ENCODE measurements at places on chromosomes 12 and 14.

- DNase-seq, result no peak
Measured at GRCh38 chr12:85277900-85278597, 2.0 kb upstream of the ALX1 start.

GRCh38 chr12:53102883-53103807 lies at the start of gene SOAT2:
Gene SOAT2 (plus strand): TSS chr12:53103486. CDS start chr12:53103578, 92 bp downstream.
- DNase-seq, result peak; percentile 70

DNA sequence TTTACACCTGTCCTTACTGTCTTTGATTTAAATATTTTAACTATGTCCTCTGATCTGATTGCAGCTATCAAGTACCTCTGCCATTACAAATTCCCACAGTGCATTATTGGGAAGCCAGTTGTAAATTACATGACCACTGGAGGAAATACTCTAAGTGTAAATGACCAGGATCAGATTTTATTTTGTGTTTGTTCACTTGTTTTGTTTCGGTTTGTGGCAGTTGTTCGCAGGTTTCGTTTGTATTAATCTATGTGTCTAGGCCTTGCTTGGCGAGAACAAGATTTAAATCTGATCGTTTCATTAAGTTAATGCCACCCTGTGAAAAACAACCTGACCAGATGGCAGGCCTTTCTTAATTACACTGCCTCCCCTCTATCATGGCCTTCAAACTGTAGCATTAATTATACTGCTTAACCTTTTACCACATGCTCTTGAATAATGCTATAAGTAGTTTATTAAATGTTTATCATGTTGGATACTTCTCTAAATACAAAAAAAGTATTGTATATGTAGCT lies 990.1 kb downstream of the TMTC2 start:
- DNase-seq, result no peak

- peak; percentile 94 for DNase-seq
Measured at GRCh38 chr14:38078393-38078792, 129.3 kb upstream of the SSTR1 start.

DNA sequence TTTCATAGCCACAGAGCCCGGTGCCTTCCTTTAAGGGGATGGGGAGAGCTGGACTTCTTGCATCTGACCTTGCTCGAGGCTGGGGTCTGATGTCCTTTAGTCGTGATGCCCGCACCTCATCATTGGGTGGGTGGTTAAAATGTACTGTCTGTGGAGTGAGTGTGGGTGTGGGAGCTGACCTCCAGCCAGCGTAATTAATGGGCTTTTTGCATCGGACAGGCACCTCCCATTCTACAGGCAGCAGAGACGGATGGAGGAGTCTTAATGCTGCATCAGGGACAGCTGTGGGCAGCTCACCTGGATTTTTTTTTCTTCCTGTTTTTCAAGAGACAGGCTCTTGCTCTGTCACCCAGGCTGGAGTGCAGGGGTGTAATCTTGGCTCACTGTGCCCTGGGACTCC lies 114.8 kb downstream of the PTPN11 start:
- no peak for DNase-seq

DNA sequence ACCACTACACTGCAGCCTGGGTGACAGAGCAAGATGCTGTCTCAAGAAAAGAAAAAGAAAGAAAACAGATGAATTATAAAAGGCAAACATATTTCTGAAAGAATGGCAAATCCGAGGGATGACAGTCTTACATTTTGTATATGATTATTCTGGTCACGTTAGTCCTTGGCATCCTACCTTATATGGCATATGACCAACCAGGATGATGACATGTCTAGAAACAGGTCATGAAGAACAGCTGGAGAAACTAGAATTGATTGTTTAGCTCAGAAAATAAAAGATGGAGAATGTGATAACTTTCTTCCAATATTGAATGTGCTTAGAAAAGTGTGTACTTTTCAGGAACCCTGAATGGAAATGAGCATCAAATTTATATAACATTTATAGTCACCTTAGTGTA lies 19.2 kb downstream of the SLC2A14 start:
- DNase-seq, result no peak

DNA sequence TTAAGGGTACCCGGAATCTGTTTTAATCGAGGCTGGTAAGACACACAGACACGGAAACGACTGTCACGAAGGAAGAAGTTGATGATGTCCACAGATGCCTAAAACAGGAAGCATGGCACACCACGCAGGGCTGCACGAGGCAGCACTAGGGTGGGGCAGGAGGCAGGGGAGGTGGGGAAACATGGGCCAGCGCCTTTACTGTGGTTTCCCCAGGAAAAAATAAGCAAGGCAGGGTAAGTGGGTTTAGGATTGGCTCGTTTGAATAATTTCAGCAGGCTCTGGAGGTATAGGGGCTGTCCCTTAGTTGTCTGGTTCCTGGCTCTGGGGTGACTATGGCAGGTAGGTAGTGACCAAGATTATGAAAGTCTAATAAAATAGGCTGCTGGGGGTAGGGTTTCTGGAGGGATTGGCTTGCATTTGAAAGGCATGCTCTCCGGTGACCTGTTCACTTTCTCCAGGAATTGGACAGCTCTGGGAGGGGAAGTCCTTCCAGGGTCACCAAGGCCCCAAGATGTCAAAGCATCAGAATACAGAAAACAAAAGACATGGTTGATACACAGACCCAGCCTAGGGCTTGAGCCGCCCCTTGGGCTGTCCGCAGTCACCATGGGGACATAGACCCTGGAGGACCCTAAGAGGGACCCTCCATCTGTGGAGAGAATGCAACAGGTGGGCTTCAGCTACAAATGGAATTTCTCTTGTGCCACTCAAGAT lies 35.3 kb downstream of the MAP1LC3B2 start:
- DNase-seq, result peak; percentile 45

GRCh38 chr12:26711569-26711968 lies 121.4 kb downstream of the ITPR2 start:
- no peak for DNase-seq

- no peak for DNase-seq
Measured at GRCh38 chr12:95214466-95214865, 2.8 kb downstream of the FGD6 start.

DNA sequence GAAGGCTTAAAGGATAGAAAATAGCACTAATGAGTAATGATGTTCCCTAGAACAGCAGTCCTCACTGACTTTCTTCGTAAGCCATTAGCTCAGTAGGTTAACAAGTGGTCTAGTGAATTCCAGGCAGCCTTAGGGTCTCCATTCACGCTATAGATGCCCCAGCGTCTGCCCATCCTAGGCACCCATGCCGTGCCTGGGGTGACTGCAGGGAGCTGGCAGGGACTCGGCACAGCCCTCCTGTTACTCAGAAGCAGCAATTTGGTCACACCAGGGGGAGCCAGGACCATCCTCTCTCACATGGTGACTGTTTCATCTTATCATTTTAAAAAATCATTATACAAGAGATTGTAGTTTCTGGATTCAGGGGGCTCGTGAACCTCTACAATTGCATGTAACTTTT lies 66.0 kb upstream of the TRAF3 start:
- DNase-seq, result no peak

DNA sequence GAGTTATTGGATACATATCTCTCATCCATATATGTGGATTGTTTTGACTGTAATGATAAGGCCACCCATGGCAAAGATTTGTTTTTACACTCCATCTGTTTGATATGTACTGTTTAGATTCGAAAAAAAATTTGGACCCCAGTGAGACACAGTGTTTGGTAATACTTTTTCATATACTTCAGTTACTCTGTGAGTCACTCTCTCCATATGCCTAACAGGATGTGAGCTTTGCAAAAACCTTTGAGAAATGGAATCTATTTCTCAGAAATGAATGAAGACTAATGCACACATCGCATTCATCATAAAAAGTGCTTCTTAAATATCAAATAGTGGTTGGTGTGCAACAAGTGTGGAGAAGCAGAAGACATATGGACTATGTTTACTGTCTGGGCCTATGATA lies 781.5 kb downstream of the SLC6A15 start:
- no peak for DNase-seq

DNA sequence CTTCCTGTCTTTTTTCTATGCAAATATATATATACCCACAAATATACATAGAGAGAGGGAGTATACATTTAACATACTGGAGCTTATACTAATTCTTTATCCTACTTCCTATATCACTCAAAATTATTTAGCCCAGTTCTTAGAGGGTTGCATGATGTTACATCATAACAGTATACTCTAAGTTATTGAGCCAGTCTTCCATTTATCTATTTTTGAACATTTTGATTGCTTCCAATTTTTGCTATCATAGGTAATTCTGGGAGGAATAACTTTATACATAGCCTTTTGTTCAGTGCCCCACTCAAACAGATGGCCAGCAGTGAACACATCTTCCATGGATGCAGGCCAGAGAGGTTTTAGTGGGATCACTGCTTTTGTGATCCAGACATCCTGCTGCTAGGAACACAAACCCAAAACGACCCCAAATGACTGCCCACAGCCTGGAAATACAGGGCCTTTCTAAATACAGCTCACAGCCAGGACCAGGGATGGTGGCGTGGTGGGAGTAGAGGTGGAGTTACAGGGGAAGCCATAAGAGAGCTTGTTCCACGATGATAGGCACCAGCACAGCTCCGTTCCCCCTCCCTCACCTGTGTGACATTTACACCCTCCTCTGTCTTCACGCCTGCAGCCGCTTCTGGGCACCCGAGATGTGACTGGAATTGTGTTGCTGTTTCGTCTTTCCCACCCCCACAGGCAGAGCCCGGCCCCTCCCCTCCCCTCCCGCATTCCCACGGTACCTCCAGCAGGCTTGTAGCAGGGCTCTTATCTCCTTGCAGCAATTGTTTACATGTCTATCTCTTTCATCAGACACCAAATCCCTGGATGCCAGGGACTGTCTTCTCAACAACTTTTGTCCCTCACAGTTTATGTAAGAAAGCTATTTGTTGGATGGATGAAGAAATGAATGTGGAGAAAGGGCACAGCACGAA lies 30.7 kb upstream of the HDAC7 start:
- no peak for DNase-seq

DNA sequence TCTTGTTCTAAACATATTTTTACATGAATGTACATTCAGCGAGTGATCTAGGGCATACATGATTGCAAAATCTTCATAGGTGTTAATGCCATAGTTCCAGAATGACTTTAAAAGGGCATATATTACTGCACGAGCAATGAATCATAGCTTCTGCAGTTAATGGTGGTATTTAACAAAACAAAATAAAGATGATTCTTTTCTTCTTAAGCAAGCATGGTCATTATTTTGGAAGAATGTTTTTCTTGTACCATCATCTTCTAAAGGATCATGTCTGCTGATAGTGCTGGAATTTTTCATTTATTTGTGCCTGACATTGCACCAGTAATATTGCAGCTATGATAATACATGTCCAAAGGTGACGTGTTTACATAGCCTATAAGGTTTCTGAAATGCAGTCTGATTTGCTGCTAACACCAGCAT lies 388.6 kb downstream of the CCDC91 start:
- DNase-seq, result no peak

DNA sequence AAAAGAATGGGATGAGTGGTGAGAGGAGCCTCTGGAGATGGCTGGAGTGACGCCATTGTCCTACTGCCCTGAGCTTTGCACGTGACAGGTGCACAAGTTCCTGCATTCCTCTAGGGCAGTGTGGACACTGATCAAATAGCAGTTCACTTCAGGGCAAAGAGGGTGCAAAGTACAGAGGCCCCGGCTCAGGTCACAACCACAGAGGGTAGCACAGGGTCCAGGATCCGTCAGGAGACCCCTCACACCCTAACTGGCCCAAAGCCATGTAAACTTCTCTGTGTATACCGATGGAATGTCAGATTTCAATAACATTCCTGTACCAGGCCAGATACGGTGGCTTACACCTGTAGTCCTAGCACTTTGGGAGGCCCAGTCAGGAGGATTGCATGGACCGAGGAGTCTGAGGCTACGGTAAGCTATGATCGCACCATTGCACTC lies 10.4 kb upstream of the FBLN5 start:
- no peak for DNase-seq

- DNase-seq, result no peak
Measured at GRCh38 chr14:23436327-23437132, 1.1 kb upstream of the MYH7 start.

GRCh38 chr14:98682726-98683125 lies 589.3 kb downstream of the BCL11B start:
- no peak for DNase-seq

DNA sequence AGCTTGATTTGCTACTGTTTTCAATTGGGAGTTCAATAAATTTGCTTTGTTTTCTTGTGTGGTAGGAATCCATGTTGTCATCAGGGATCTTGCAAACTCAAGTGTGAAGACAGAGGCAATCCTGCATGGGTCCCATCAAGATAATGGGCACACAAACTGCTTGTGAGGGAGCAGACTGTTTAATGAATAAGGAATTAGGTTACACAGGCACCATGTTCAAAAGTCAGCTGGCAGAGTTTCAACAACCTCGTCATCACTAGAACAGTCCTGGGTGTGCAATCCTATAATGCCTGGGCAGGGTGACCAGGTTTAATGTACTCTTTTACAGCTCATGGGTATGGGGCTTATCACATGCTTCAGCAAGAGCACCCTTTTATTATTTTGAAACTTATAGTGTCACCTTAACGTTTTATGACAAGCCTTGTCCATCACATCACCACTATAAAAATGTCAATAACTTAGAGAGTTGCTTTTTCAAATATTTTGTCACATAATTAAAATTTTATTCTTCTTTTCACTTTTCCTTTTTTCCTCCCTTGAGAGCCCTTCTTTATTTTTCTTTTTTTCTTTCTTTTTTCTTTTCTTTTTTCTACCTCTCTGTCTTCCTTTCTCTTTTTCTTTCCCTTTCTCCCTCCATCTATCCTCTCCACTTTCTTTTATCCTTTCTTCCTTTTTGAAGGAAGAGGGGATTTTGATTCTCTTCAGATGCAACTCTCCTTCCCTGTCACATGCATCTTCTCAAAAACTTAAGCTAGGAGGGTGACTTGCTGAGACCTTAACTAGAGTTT lies 252.2 kb upstream of the ATP2B1 start:
- peak; percentile 19 for DNase-seq

- DNase-seq, result no peak
Measured at GRCh38 chr12:52946334-52946733, 2.6 kb upstream of the KRT18 start.

- DNase-seq, result no peak
Measured at GRCh38 chr14:101357559-101358319, 203.6 kb upstream of the DIO3 start.

DNA sequence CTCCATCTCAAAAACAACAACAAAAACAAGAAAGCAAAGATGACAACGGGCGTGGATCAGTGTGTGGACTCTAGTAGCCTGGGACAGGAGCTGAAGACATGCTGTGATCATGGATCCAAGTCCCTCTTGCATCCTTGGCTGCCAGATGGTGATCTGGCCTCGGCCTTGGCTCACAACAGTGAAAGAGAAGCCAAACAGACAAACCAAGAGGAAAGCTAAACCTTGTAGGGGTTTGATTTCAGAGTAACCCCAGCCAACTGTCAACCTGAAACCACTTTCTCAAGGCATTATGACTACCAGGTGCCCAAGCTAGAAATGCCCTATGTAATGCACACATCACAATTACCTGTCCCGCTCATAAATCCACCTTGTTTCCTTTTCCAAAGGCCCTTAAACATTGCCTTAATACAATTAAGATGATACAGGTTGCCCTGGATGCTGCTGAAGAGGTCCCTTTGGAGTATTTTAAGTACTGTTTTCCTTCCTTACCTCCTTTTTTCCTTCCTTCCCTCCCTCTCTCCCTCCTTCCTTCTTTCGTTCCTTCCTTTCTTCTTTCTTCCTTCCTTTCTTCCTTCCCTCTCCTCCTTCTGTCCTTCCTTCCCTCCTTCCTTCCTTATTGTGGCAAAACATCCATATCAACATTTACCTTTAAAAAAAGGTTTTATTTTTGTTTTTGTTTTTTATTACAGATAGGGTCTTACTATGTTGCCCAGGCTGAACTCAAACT lies 41.4 kb upstream of the NINJ2 start:
- no peak for DNase-seq

Data from CD4-positive, alpha-beta T cell treated with Interleukin-2 at 100 ng/mL for 4 hours (primary cell).